ENCODE measurements at places on chromosomes 3 and 15.

GRCh38 chr3:42686832-42687650 lies 1.7 kb downstream of the KLHL40 start:
- DNase-seq, result no peak

DNA sequence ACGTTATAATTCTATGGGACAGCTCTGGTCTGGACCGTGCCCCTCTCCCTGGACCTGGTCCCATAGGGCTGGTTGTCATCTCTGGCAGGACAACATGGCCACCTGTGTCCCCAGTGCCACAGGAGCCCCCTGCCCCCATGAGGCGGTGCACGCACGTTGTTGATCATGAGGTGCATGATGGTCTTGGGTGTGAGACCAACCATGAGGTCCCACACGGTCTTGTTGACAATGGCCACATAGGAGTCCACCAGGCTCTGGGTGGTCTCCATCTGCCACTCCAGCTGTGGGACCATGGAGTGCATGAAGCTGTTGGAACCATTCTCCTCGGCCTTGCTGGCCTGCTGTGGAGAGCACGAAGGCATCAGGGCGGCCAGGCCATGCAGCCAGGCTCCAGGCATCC lies 19.7 kb downstream of the GOLGA6D start:
- no peak for DNase-seq

DNA sequence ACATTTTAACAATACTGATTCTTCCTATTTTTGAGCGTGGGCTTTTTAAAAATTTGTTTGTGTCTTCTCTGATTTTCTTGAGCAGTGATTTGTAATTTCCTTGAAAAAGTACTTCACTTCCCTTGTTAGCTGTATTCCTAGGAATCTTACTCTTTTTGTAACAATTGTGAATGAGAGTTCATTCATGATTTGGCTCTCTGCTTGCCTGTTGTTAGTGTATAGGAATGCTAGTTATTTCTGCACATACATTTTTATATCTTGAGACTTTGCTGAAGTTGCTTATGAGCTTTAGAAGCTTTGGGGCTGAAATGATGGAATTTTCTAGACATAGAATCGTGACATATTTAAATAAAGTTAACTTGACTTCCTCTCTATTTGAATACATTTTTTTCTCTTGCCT lies 582.8 kb upstream of the BCHE start:
- DNase-seq, result no peak

- DNase-seq, result no peak
Observed at GRCh38 chr15:91849749-91850161, 3.8 kb upstream of the SLCO3A1 start.

DNA sequence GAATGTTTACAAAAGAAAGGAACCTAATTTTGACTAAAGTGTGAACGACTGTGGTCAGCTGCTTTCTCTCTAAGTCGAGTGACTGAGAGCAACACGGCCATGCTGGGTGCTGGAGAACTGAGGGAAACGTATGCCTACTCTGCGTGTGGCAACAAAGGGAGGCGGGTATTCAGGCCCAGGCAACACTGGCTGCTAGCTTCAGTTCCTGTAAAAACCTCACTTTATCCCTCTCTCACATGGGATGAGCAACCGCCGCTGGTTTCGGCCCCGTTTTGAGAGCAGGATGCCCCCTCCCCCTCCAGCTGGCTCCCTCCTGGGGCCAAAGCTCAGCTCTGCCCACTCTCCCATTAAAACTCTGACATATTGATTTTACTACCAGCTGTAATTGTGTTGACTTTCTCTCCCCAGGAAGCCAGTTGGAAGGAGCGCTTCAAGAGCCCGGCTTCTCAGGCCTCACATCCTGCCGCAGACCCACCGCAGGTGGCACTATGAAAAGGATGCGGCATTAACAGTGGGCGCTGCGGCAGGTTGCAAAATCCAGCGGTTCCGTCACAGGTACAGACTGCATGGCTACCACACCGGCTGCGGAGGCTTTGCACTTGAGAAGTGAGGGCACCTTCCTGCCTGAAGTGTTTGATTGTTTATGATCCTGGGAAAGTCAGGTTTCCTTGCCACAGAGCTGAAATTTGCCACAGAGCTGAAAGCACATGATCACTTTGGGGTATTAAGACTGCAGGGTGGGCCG lies 12.7 kb downstream of the PLXND1 start:
- DNase-seq, result no peak

GRCh38 chr3:59940718-59941117 lies 890.9 kb upstream of the CFAP20DC start:
- no peak for DNase-seq

DNA sequence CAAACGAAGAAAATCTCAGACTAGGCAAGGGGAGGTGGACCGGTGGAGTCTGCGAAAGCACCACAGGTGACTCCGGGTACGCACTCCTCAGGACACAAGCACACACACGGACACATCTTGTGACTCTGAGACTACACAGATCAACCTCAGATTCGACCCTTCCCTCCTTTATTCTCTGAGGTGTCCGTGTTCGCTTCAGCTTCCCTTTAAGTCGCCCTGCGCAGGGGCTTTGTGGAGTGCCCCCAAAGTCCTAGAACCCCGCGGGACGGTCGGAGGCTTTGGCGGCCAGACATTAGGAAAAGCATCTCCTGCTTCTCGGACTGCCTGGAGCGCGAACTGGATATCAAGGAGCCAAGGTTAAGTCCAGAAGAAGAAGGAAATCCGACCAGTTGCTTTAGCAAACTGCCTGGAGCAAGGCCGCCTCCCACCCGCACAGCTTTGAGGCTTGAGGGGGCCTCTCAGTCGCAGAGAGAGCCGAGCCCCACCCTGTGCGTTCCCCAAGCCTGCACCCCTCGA lies 730 bp downstream of the DGKG start:
- peak; percentile 15 for DNase-seq

DNA sequence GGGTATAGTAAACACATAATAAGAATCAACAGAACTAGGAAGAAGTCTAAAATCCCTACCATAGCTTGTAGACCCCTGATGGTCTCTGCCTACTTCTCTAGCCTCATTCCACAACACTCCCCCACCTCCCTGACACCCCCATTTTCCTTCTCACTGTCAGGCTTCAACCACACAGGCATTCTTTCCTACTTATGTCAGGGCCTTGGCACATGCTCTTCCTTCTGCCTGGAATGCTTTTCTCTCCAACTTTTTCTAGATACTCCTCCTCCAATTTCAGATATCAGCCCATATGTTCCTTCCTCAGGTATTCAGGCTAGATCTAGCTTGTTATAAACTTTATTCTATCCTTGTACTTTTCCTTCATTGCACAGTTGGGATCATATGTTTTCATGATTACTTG lies 106.0 kb upstream of the MRPL3 start:
- no peak for DNase-seq

- no peak for DNase-seq
Observed at GRCh38 chr3:156307704-156308103, 187.3 kb downstream of the KCNAB1 start.

- DNase-seq, result no peak
Observed at GRCh38 chr3:101940521-101941317, 91.4 kb downstream of the NFKBIZ start.

- DNase-seq, result no peak
Observed at GRCh38 chr15:37891766-37892368, 42.6 kb upstream of the TMCO5A start.

DNA sequence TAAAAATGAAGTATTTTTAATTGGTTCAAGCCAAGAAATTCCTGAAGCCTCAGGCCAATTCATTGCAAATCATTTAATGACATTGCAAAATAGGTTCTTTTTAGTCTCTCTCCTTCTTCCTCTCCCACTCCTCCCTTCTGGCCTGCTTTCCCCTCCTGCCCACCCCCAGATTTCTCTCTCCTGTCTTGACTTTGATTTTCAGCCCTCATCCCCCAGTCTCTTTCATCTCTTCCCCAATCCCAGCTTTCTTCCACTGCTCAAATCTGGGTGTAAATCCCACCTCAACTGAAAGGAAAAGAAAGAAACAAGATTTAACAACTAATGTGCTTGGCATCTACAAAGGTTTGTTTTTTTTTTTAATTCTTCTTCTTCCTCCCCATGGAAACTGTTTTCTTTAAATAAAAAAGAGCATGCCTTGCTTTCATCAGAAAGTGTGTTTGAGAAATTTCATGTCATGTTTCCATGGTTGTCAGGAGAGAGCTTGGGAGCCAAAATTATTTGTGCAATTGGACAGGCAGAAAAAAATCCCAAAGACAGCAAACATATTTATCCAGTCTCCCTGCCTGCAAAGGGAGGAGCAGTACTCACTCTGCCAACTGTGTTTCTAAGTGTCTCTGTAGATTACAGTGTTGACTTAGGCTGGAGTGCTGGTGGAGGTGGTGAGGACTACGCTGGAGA lies 50.4 kb downstream of the BOC start:
- DNase-seq, result no peak

DNA sequence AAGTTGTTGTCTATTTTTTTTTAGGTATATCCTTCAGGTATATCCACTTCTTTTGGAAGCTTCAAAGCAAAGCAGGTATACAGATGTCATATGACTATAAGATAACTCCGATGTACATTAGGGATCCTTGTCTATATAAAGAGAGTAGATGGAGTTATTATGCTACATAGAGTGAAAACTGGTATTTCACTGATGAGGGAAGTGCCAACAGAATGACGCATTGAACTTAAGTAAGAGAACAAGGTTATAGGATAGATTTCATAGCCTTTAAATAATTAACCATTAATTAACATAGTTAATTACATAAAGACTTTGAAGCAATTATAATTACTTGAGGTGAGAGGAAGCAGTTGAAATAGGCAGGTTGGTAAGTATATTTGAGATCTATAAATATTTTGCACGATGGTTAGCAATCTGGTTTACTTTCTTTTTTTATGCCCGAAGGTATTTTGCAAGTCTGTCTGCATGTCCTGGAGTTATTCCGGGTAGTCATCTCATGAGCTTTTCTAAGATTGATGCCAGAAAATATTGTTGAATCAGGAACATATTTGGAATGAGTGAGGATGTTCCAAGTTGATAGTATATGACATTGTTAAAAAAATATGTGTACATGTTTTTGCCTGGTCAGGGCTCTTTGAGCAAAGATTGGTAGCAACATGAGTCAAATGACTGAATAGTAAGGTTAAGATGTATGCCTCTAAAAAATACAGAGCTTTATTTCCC lies 299.5 kb upstream of the KCNMB2 start:
- no peak for DNase-seq

DNA sequence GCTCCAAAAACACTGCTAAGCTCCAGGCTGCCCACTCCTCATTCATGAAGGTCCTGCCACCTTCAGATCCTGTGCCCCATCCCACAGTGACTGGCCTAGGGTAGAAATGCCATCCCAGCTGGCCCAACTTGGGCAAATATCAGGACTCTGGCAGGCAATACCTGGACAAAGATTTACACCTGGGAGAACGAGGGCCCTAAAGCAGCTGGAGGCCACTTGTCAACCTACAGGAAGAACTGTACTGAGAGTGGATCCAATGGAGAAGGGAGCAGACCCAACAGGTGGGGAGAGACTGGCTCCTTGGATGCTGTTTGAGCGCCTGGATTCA lies 57.1 kb upstream of the GATA2 start:
- no peak for DNase-seq

DNA sequence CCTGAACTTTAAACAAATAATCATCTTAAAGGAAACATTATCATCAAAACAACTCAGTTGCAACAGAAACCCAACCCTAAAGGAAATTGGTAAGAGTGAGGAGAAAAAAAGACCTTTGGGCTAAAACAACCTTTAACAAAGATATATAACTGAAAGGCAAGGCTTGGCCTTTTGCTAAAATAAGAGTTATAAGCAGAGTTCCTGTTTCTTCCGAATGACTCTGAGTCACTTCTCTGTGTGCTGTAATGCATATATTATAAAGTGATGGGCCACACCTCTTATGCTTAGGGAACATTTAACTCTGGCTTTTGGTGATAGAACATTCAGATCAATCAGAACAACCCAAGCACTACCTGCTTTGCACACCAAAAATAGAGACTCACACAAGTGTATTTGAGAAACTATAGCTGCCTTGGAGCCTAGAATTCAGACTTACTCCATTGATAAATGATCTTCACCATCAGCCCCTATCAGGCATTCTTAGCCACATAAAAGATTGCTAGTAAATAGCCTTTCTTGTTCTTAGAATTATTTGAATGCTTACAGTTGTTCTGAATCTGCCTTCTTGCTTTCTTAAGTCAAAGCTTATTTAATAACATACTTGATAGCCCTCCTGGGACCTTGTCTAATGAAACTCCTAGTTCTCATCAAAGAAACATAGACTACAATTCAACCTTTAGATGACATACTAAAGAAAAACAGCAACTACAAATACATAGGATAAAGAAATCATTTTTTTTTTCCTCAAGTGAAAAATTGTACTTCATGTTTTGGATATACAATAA lies 294.2 kb upstream of the SEMA6D start:
- no peak for DNase-seq

- DNase-seq, result no peak
Observed at GRCh38 chr3:77053795-77054194, 13.9 kb downstream of the ROBO2 start.

DNA sequence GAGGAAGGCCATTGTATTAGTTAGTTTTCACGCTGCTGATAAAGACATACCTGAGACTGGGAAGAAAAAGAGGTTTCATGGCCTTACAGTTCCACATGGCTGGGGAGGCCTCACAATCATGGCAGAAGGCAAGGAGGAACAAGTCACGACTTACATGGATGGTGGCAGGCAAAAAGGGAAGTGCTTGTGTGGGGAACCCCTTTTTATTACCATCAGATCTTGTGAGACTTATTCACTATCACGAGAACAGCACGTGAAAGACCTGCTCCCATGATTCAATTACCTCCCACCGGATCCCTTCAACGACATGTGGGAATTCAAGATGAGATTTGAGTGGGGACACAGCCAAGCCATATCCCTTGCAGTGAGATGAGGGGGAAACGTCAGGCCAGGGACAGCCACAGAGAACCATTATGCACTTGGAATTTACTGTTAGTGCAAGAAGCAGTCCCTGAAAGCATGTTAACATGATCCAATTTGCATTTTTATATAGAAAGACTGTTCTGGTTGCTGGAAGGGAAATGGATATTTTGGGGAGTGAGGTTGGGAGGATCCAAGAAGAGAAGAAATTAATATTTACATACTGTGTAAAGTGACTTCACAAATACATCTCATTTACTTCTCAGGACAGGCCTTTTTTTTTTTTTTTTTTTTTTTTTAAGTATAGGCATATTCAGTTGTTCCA lies 87.1 kb downstream of the ARNT2 start:
- DNase-seq, result no peak

DNA sequence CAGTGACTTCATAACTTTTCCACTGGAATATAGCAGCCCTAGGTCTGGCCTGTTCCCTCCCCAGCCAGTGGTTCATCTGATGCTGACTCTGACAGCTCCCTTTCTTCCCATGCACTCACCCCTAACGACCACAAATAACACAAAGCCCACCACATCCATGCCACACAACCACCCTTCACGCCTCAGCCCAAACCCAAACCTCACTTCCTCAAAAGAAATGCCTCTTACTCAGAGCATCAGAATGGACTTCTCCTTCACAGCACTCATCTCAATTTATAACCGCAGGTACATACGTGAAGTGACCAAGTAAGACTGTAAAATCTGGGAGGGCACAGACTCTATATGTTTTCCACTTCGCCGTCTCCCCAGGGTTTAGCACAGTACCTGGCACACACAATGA lies 1.1 kb downstream of the RBSN start:
- no peak for DNase-seq

All from cerebellar nuclear complex (tissue), 1 donor.